ENCODE measurements at places on chromosomes 5 and 9.

DNA sequence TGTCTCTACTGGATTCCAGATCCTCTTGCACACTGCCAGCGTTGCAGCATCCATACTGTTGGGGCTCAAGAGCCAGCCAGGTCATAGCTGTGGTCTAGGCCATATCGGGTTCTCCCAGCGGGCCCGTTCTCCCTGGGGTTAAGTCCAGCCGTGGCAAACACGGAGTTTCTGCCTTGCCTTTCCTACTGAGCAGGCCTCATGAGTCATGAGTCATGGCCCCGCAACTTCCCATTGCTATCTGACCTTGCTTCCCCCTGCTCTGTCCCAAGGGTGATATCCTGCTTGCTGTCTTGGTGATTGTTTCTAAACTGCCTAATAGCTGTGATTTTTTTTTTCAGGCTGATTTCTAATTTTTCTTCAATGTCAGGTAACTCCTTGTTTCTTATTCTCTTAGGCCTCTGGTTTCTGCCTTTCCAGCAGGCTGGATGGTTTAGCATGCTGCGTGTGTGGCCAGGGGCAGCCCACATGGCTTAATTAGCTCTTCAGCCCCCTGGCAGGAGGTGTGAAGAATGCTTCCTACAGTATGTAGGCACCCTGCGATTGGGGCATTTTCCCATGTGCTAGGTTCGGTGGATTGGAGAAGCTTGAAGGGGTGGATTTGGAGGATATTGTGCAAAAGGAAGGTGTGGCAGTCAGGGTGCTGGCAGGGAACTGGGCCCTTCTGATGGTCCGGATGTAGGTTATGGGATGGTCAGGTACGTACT, 18.7 kb downstream of the DAPK1 start:
- no peak for DNase-seq

- DNase-seq = peak; percentile 80
Observed at GRCh38 chr9:112486221-112487007, at the start of gene KIAA1958. Gene KIAA1958 (plus strand): TSS chr9:112486827. CDS start chr9:112574081, 87,254 bp downstream.

DNA sequence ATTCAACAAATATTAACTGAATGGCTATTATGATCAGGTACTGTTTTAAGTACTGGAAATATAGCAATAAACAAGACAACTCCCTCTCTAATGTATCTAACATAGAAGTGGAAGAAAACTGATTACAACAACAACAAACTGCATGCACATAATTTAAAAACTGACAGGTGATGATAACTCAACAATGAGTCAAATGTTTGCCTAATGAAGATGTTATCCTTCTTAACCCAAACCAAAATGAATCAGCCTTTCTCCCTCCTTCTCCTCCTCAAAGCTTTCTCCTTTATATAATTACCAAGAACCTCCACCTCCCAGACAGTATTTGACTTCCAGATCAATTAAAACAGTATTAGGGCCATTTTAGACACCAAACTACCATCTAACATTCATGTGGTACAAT, 49.3 kb downstream of the RICTOR start:
- DNase-seq = no peak

DNA sequence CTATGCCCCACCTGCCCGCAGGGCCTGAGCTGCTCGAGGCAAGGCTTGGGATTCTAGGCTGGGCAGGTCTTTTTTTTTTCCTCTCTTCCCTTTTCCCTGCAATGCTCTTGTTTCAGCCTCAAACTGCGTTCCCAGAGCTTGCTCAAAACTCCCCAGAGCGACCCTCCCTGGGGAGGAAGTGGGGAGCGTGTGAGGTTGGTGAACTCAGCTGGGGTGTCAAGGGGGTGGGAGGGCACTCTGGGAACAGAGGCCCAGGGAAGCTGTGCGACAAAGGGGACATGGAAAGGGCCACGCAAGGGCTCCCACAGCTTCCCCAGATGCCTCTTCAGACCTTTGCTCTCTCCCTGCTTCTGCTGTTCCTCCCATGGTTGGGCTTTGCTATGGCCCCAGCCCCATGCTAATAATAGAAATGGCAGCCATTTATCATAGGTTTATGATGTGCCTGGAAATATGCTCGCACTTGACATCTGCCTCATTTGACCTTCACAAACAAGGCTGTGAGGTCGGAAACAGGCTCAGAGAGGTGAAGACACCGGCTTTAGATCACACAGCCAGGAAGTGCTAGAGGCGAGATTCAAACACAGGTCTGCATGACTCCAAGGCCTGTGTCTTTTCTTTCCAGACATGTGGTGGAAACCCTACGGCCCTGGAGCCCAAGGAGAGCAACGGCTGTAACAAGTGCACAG, 40.9 kb upstream of the IL17B start:
- DNase-seq = no peak

DNA sequence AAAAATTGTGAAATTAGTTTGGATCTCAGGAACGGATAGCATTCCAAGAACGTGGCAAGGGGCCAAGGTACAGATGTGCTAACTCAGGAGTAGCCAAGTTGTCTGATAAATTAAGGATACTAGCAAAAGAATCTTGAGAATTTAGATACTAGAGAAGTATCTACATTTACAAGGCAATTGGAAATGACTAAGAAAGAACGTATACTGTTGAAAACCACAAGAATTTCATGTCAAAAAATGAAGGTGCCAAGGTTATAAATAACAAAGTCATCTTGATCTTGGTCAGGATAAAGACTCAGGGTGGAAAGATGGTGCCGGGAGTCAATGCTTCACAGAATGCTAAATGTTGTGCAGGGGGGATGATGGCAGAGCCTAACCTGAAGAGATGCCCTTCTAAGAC, 19.2 kb downstream of the CAPSL start:
- DNase-seq = no peak

DNA sequence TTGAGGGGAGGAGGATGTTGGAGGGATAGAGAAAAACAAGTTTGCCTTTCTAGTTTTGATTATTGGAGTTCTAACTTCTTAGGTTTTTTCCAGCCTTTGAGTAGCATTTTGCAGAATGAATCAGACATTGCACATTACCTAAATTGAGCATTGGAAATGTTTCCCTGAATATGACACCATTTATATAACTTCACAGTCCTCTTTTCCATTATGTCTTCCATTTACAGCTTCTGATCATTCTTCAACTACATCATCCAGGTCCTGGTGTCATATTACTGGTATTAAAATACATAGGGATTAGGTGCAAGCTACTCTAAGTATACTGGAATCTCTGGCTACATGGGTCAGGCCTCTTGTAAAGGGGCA, 286.1 kb downstream of the ARHGAP26 start:
- DNase-seq = no peak

- no peak for DNase-seq
Observed at GRCh38 chr5:89309268-89309667, 426.3 kb upstream of the MEF2C start.

- DNase-seq = no peak
Observed at GRCh38 chr9:38432922-38433510, 8.8 kb upstream of the IGFBPL1 start.

Data from stimulated activated CD4-positive, alpha-beta T cell treated with anti-CD3 and anti-CD28 coated beads, Interleukin-12 subunit alpha, Interleukin-12 subunit beta, amount 100 ng/mL, for 4 hours (primary cell).